Hippocampal formation (tissue), 2 donors: ENCODE measurements at places on chromosomes 11 and 22.
A peak's percentile ranks its signal among the peaks of the same experiment; 100 is the strongest.

- DNase-seq, result no peak
Measured at GRCh38 chr11:12110714-12111548, 541 bp downstream of the MICAL2 start.

- DNase-seq, result peak; percentile 39
Measured at GRCh38 chr11:33724644-33725035, 11.6 kb downstream of the CD59 start.

DNA sequence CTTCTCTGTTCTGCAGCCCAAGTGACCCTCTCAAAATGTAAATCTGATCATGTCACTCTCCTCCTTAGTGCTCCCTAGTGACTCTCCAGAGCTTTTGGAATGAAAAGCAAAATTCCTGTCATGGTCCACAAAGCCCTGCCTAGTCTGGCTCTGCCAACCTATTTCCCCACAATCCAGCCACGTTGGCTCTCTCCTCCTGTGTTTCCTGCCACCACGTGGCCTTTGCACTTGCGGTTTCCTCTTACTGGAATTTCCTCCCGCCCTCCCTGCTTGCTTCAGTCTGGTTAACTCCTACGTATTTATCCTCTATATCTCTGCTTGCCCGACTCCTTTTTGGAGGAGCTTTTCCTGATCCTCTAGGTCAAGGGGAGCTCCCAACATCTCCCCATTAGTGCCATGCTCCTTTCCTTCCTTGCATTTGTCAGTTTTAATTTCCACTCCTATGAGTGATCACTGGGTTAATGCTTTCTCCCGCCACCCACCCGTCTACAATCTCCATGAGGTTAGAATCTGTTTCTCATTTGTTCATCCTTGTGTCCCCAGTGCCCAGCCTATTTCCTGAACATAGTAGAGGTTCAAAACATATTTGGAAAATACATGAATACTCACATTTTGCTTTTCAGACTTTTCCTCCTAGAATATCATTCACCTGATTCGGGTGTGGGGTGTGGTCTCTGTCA is 11.5 kb downstream of the NNMT start:
- DNase-seq, result no peak

GRCh38 chr11:121661880-121662486 is 209.2 kb upstream of the SORL1-AS1 start:
- DNase-seq, result no peak

- DNase-seq, result no peak
Measured at GRCh38 chr11:64444838-64445441, 86.0 kb downstream of the RPS6KA4 start.

DNA sequence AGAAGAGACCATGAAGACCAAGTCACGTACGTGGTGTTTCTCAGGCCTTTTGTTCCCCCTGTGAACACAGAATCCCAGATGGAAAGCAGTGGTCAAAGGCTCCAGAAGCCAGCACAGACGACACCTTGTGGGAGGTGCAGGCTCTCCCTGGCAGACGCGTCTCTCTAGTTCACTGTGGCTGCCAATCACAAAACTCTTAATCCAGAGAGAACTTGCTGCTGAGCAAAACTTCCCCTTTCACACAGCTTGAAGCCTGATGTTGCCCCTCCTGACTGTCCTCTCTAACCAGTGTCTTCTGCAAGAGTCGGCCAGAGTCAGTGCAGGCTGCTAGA is 67.1 kb downstream of the PIWIL3 start:
- no peak for DNase-seq

DNA sequence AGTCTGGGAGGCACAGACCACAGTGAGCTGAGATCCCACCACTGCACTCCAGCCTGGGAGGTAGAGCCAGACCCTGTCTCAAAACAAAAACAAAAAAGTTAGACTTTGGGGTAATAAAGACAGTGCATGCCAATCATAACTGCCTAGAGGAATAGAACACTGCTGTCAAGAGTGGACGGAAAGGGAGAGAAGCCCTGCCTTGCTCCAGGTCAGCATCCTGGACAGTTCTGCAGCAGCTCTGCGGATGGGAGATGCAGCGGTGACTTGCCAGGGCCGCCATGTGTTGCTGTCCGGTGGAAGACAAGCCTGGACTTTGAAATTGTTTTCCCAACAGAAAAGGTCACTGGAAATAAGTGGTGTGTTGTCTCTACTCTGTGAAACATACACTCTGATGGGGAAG is 618.2 kb downstream of the TBC1D22A start:
- DNase-seq, result no peak

DNA sequence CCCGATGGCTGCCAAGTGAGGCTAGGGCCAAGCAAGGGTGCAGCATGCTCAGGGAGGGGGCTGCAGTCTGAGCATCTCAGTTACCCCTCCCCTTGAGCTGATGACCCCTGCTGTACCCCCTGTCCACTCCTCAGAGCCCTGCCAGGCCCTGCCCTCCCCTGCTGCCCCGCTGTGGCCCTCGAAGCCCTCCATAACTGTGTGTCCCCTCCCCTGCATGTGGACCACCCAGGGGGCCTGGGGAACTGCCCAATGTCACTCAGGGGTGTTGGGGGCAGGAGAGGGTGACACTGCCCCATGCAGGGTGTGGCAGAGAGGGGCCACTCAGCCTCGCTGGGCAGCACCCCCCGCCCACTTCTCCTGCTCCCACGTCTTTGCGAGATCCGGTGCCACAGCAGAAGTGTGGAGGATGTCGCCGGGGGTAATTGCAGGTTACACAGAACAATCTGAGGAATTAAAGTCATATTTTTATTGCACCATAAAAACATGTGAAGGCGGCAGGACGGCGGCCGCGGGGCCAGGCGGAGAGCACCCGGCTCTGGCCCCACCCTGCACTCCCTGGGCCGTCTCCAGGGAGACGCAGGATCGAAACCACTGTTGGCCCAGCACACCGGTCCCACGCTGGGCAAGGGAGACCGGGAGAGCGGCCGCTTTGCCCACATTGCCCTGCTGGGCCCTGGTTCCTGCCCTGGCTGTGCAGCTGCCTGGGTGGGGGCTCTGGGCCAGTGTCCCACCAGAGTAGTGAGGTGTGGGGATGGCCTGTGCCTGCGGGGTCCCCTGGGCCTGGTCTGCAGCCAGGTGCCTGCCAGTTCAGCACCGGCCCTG is 18.7 kb upstream of the GNB1L start:
- no peak for DNase-seq

GRCh38 chr11:65559951-65560537 is 1.9 kb upstream of the LTBP3 start:
- DNase-seq, result no peak

- no peak for DNase-seq
Measured at GRCh38 chr22:21020802-21021429, 6.0 kb downstream of the P2RX6 start.

GRCh38 chr11:111935317-111936039 is 1.7 kb upstream of the DIXDC1 start:
- DNase-seq, result no peak

GRCh38 chr11:111676878-111677585 is 74.8 kb downstream of the SIK2 start:
- DNase-seq, result no peak

GRCh38 chr22:37887584-37888378 is 18.3 kb upstream of the MICALL1 start:
- peak; percentile 44 for DNase-seq

DNA sequence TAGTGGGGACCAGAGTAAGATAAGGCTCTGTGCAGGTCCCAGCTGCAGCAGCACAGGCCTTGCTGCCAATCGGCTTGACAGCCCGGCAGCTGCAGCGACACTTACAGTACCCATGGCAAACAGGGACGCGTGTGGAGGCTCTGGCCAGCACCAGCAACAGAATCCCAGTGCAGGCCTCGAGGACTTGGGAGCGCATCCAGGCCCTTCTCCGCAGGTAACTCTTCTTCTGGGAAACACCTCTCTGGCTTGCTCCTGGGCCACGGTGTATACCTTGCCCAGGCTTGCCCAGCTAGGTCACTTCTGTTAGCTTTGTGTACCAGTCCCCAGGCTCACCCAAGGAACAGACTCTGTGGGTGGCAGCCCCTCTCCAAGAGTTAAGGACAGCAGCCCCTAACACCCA is 126.7 kb downstream of the CTTN start:
- no peak for DNase-seq
